ENCODE measurements at places on chromosomes 7 and 10.

DNA sequence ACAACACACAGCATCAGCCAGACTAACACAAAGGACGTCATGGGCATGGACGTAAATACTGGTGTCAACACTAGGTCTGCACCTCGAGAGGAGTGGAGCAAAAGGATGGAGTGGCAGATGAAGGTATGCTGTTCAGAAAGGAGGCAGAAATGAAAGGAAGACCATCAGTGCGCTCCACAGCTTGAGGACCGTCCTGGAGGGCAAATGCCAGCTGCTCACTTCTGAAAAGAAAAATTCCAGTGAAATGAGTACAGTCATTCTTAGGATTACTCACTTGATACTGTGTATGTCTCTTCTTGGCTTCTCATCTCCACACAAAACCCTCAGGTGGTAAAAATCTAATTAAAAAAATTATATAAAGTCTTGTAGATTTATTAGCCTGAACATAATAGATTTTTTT, 44.8 kb downstream of the EGFR start:
- no peak for DNase-seq

- DNase-seq = no peak
Observed at GRCh38 chr10:28796606-28797512, 119.5 kb downstream of the BAMBI start.

- no peak for DNase-seq
Observed at GRCh38 chr7:8500286-8500685, 66.9 kb downstream of the NXPH1 start.

DNA sequence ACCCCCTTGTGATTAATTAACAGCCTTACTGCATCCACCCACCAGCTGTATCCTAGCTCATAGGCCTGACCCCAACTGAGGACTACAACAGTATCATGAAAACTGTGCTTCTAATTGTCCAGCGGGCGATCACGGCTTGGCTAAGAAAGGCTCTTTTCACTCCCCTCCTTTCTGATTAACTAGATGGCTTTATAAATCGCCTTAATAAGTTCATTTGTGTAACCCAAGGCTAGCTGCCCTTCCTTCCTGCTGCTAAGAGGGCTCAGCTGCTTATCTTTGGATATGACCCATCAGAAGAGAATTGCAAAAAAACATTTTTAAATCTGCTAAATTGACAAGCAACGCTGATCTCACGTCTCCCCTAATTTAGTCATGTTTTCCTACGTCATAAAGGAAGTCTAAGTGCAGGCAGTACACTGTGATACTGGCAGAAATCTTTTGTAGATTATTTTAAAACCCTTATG, 163.0 kb upstream of the LAMB4 start:
- no peak for DNase-seq

- no peak for DNase-seq
Observed at GRCh38 chr7:159191236-159191635, 46.6 kb upstream of the VIPR2 start.

DNA sequence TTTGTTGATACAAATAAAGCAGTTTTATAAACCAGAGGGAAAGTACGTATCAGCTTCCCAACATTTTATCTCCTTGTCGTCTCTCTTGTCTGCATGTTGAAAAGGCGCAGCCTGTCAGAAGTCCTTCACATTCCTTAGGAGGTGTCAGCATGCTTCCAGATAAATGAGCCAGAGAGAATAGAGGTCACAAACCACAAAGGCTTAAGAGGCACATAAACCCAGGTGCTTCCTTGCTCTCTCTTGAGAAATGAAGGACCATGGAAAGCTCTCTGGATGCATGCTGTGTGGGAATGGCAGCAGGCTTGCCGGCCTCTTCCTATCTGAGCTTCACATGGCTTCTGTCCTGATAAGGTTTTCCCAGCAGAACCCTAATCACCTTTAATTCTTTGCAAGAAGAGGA, 448.5 kb downstream of the XPNPEP1 start:
- no peak for DNase-seq

DNA sequence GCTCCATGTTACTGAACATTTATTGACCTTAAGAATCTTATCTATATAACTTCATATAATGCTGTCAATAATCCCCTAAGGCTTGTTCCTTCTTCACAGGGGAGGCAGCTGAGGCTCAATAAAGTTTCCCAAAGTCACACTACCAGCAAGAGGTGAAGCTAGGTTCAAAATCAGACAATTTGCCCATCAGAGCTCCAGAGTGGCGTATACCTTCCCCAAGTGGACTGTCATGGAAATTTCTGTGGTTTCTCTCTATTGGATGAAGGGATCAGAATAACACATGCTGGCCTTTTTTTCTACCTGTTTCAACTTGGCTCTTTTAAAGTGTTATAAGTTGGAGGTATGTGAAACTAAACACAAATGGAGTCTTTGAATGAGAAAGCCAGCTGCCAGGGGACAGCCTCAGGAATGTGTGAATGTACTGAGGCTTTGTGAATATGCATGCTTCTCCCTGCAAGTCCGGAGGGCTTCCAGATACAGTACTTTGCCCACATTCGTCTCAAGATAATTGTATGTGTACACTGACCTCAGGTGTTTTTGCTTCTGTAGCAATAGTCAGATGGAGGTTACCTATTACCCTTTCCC, 656.3 kb upstream of the CELF2 start:
- DNase-seq = no peak

DNA sequence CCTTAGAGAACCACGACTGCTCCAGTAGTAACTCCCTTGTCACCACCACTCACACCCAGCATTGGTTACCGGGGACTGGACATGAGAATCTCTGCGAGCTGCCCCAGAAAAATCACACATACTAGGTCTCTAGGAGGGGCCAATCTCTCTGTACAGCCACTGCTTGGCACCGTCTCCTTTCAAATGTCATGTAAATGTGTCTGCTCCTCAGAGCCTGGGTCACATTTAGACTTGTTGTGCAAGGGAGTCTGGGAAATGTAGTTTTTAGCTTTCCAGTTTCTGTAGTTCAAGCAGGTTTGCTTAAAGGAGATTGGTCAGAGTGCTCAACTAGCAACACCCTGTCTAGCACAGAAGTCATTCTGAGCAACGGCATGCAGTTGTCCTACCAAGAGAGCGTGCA, 60.0 kb downstream of the CHN2 start:
- no peak for DNase-seq

GRCh38 chr7:75980430-75981202, 13.8 kb downstream of the TMEM120A start:
- DNase-seq = no peak

DNA sequence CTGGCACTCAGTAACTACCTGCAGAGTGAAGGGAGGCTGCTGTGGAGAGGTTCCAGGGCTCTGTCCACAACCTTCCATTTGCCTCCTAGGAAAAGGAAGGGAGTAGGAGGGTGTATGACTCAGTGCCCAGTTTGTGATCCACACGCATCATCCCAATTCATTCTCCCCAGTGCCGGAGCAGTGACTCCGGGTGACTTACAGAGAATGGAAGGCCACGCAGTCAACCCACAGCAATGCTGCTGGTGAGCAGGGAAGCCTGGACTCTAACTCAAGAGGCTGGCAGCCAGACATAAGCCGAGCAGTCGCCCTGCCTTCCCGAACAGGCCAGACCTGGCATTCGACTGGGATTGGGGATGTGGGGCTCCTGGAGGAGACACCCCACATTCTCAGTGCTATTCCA, 139.9 kb downstream of the SH3PXD2A start:
- no peak for DNase-seq

GRCh38 chr10:84541289-84541637, 212.9 kb downstream of the CCSER2 start:
- DNase-seq = no peak

GRCh38 chr7:155455132-155455693, 2.7 kb upstream of the EN2 start:
- no peak for DNase-seq

DNA sequence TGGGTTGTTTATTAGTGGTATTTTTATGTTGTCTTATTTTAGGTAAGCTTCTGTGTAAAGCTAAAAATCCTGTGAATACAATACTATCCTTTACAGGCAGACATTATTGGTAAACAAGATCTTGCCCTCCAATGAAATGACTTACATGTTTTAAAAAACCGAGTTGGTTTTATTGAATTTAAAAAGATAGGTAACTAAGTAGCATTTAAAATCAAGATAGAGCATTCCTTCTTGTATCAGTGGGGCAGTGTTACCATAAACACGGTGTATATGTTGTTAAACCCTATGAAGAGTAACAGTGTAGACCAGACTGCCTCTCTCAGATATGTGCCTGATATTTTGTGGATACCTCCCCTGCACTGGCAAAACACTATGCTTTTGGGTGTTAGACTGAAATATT, 81.0 kb downstream of the SNX10 start:
- no peak for DNase-seq

DNA sequence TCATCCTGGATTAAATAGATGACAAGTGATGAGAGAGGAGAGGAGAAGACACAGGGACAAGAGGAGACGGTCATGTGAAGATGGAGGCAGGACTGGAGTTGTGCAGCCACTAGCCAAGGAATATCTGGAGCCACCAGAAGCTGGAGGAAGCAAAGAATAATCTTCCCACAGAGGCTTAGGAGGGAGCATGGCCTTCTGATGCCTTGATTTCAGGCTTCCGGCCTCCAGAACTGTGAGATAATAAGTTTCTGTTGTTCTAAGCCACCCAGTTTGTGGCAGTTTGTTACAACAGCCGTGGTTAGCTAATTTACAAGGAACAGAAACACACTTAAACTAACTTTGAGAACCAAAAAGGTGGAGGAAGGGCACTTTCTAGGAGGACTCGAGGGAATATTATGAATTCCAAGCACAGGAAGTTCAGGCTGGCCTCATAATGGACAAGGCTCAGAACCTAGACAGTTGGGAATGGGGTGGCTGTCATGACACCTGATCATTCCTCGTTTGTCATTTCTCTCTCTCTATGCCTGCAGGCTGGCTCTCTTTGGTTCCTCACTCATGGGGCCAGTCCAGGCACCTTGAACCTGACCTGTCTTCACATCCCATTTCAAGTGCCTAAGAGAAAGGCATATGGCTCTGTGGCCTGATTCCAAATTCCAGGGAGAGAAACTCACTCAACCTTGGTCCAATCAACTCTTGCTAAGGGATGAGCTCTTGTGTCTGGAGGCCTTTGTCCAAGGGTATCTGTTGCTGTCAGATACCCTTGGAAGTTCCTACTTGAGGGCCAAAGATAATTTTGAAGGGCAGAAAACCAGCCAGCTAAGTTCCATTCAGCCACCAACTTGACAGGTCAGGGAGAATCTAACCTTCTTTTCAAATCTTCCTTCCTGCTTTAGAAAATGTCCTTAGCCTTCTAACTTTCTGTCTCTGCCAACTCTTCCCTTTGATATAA, 33.5 kb upstream of the PDZD8 start:
- no peak for DNase-seq

DNA sequence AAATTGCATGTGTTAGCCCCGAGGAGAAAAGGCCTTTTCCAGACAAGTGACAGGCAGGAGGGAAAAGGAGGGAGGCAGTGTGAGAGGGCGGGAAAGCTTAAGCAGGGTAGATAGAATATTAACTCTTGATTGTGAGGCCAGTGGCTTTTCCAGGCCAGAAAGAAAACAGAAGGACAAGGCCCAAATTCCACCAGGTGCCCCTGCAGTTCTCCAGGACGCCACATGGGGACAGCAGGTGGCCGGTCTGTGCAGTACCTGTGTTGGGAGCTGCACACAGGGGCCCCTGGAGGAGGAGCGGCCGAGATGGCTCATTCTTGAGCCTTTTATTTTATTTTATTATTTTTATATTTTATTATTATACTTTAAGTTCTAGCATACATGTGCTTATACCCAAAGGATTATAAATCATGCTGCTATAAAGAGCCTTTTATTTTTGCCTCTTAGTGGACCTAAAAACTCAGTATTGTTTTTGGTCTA, 141.3 kb upstream of the KLF14 start:
- DNase-seq = no peak

- DNase-seq = no peak
Observed at GRCh38 chr10:71392791-71393781, 3.6 kb upstream of the CDH23 start.

- no peak for DNase-seq
Observed at GRCh38 chr10:119073584-119073983, 7.0 kb downstream of the EIF3A start.

DNA sequence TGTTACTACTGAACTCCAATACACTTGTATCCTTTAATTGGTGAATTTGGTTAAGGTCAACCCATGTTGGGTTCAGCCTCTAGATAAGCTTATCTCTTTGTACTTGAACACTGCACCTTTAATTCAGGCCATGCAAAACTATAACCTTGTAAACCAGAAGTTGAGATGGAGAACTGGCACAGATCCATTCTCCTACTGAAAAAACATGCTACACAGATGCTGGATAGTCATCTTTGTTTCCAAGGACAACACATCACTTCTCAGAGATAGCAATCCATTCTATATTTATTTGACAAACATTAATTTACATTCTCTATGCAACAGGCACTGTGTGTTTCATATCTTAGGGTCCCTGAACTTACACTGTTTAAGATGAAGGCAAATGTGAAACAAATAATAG, 2.9 kb upstream of the CDK14 start:
- DNase-seq = no peak

DNA sequence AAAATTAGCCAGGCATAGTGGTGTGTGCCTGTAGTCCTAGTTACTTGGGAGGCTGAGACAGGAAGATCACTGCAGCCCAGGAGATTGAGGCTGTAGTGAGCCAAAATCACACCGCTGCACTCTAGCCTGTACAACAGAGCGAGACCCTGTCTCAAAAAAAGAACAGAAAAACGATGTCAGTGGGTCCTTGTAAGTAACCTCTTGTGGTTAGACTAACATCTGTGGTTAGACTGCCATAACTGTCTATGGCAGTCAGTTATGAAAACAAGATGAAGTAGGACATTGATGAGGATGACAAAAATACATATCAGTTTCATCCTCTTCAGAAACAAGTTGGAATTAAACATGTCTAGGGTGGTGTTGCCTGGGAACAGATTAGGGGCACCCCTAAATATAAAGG, 53.3 kb downstream of the AKAP9 start:
- no peak for DNase-seq

DNA sequence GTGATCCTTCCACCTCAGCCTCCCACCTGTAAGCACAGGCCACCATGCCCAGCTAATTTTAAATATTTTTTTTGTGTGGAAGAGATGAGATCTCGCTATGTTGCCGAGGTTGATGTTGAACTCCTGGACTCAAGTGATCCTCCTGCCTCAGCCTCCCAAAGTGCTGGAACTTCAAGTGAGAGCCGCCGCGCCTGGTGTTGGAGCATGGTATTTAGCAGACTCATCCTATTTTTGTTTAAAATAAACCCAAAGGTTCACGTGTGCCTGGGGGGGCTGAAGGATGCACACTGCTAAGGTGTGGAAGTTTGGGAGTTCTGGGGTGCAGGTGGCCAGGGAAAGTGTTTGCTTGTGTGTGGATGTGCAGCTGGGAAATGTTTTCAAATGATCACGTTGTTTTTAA, 18.1 kb downstream of the PDGFA start:
- DNase-seq = no peak

GRCh38 chr7:72055426-72055825, 356.7 kb downstream of the CALN1 start:
- DNase-seq = no peak

- DNase-seq = no peak
Observed at GRCh38 chr7:131747658-131748232, 191.3 kb upstream of the PODXL start.

DNA sequence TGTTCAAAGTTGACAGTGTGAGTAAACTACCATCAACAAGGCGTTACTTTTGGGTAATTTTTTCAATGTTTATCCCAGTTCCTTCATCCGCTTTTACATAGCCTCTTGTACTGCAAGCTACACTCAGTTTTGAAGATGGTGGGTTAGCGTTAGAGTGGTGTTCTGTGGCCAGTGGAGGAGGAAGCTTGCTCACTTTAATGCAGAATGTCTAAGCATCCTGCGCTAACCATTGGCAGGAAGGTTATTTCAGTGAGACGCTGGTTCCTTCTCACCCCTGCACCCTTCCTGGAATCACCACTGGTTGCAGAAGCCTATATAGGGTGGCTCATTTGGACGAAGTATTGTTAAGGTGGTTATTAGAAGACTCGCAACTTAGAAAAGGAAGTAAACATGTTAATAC, 159.1 kb downstream of the CELF2 start:
- no peak for DNase-seq

All from stimulated activated CD4-positive, alpha-beta T cell treated with anti-CD3 and anti-CD28 coated beads, Interleukin-1b, Interleukin-23, amount 100 ng/mL, for 4 hours (primary cell).